ENCODE measurements at places on chromosomes 2 and 18.

DNA sequence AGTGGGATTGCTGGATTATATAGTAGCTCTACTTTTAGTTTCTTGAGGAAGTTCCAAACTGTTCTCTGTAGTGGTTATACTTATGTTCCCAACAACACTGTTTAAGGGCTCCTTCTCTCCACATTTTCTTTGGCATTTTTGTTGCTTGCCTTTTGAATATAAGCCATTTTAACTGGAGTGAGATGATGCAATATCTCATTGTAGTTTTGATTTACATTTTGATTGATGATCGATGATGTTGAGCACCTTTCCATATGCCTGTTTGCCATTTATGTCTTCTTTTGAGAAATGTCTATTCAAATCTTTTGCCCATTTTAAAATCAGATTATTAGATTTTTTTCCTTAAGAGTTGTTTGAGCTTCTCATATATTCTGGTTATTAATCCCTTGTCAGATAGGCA lies 243.3 kb downstream of the PTGR3 start:
- DNase-seq: no peak

DNA sequence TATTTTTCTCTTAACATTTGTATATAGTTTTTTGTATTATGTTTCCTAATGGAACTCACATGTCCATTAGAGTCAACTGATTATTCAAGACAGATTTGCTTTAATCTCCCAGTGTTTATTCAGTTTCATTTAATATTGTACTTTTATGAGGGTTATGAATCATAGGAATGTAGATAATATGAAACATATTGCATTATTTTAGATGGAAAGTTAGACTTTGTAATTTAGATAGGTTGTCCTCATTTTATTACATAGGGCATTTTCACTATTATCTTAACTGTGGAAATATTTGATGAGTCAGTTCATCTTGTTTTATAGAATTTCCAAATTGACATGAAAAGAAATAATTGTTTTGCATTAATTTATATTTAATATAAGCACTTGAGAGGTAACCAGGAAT lies 240.8 kb downstream of the PLCL1 start:
- no peak for DNase-seq

DNA sequence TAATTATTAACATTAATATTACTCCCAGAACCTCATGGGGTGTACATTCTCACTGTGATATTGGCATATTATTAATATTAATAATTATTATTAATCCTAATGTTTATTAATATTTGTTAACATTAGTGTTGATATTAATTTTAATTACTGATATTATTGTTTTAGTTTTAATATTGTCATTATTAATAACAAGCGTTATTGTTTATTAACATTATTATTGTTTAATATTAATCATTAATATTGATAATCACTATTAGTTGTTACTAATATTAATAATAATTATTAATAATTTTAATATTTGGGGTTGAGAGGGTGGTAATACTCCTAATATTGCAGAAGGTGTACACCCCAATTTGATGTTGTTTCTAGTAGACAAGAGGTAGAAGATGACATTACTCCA lies 193.1 kb upstream of the XIRP2 start:
- no peak for DNase-seq

GRCh38 chr18:57834616-57835015 lies 31.5 kb upstream of the ATP8B1 start:
- DNase-seq: no peak

GRCh38 chr2:179701524-179702110 lies 159.8 kb downstream of the ZNF385B start:
- no peak for DNase-seq

DNA sequence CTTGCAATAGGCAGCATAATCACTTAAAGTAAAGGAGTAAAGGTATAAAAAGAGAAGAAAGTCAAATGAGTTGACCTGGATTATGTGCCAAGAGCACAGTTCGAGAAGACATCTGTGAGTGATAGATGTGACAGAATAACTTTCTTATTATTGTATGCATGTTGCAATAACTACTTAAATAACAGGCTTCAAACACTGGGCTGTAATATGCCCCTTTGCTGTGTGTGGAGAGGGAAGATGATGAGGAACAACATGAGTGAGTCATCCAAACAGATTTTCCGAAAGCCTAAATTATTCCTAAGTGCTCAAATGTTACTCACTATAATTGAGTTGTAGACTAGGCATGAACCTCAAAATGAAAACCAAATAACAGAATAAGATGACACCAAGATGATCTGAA lies 328.1 kb downstream of the EXOC6B start:
- no peak for DNase-seq

- no peak for DNase-seq
Observed at GRCh38 chr2:88452980-88453582, 588 bp upstream of the FOXI3 start.

DNA sequence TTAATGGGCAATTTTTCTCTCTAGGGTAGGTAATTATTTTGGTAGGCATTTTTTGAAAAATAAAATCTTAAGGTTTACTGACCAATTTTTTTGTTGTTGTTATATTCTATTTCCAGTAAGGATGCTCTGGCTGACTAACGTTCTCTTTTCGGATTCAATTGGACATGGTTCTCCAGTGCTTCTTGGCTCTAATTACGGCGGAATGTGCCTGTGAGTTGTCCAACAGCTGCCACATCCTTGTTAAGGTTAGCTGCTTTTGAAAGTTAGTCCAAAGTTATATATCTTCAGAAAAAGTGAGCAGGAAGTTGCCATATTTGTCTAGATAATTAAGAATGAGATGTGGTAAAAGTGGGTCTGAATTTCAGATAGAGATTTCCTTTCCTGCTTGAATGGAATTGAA lies 45.8 kb upstream of the SMIM21 start:
- DNase-seq: no peak

- DNase-seq: no peak
Observed at GRCh38 chr2:212987492-212987891, 163.9 kb downstream of the IKZF2 start.

DNA sequence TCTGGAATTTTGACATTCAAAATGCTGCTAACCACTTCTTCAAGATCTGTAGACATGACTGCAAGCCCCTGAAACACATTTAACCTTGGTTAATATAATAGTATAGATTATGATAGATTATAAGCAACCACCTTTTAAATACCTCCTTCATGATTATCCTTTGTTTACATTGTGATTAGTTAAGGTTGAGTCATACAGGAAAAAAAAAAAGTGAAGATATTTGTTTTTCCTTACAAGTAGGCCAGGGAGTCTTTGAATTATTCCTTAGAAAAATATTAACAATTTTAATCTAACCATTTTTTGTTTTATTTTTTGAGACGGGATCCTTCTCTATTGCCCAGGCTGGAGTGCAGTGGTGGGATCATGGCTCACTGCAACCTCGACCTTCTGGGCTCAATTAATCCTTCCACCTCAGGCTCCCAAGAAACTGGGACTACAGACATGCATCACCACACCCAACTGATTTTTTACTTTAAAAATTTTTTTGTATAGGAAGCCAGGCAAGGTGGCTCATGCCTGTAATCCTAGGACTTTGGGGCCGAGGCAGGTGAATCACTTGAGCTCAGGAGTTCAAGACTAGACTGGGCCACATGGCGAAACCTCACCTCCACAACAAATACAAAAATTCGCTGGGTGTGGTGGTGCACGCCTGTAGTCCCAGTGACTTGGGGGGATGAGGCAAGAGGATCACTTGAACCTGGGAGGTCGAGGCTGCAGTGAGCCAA lies 99.4 kb downstream of the SLC39A10 start:
- DNase-seq: no peak

DNA sequence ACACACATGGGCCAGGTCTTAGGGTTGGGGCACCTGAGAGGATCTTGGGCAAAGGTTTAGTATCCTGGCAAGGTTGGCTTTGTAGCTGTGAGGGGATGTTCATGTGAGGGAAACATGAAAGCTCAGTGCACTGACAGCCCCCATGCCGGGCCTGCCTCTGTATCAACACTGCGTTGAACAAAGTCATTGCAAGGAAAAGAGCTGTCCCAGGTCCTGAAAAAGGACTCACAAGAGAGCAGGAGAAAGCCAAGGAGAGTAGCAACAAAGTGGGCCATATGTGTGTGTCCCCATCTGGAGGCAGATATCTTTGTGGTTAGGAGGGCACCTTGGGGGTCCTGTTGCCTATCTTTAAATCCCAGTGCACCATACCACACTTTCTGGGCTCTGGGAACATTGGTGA lies 237.8 kb upstream of the THSD7B start:
- DNase-seq: no peak

DNA sequence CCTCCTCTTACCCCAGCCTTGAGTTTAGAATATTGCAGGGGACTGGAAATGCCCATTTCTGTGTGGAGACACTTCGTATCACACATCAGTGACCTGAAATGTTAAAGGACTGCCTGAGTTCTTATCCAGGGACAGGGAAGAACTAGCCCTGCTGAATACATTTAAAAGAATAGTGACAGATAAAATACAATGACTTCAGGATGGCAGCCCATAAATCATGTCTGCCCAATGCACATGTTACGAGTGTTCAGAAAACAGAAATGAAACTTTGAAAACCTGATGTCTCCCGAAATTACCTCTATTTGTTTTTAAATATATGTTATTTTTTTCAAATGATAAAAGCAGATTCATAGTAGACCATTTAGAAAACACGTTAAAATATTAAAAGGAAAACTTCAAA lies 22.3 kb upstream of the RAB12 start:
- DNase-seq: no peak

GRCh38 chr2:184067502-184067901 lies 530.8 kb upstream of the ZNF804A start:
- no peak for DNase-seq

DNA sequence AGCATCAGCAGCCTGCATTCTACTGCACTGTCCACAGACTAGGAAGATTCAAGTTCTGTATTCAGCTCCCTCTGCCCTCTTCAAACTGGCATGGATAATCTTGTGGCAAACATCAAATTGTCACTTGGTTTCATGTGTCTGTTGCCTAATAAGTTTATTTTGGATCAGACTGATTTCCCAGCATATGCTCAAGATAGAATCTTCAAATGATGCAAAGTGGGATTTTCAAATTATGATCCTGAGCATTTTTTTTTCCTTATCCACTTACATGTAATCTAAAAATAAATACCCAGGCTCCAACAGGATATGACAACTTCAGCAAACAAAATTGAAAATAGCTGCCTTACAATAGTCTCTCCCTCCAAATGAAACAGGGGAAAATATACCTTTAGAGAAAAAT lies 160.9 kb upstream of the VRK2 start:
- no peak for DNase-seq

DNA sequence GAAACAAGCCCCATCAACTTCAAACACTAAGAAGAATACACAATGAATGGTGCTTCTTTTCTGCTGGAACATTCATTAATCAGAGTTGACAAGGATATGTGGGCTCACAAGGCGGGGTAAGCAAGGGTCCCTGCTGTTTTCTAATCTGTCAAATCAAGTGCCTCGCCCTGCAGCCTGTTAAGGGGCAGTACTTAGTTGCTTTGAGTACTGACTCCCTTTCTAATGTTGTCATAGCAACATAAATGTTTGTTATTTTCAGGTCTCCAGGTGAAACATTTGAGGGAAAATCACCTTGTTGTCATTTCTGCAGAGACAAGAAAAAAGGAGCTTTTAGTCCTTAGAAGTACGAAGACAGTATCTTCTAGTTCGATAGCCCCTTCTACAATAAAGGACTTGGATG lies 284.7 kb upstream of the PKDCC start:
- no peak for DNase-seq

GRCh38 chr18:8800876-8801262 lies 95.5 kb downstream of the MTCL1 start:
- DNase-seq: no peak

DNA sequence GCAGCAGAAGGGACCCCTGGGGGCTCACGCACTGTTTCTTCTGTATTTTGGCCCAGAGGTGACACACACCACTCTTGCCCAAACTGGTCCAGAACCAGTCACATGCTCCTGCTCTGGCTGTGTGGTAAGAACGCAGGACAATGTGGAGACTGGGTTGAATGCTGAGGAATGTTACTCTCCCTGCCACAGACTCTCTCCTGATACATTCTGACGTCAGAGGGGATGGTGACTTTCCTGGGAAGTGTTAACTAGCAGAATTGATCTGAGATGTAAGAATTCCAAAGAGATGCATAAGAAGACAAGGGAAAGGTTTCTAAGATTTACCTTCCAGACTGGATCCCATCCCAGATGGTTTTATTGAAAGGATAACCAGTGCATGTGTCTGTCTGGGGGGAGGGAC lies 100.8 kb downstream of the ASB1 start:
- DNase-seq: no peak

DNA sequence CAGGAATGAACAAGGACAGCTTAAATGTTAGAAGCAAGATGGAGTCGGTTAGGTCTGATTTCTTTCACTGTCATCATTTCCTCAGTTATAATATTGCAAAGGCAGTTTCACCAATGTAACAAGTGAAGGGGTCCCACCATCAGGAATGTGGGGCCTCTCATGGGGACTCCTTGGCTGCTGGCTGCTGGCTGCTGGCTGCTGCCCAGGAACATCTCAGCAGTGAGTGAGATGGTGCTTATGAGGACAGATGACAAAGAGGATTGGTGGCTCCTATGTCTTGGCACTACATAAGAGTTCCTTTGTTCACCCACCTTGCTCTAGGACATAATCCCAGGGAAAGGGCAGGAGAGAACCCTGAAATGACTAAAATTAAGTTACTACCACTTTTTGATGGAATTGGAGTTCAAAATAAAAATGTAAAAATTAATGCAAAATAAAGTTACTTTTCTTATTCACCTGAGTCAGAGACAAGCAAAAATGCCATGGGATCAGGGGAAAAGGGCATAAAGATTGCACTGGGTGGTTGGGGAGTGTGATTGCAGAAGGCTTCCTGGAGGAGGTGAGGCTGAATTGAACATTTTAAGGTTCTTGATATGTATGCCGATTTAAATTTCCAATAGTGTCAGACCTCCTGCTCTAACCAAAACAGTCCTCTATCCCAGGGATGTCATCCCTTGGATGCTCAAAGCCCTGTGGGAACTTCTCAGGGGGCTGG lies 23.4 kb downstream of the TMEM177 start:
- DNase-seq: no peak

Data from uterus (tissue), 4 donors.